ENCODE measurements at places on chromosomes 7 and 10.

- no peak for DNase-seq
Measured at GRCh38 chr7:25496476-25497368, 268.4 kb upstream of the NPVF start.

GRCh38 chr10:74190494-74190893, 39.5 kb downstream of the ADK start:
- DNase-seq: no peak

DNA sequence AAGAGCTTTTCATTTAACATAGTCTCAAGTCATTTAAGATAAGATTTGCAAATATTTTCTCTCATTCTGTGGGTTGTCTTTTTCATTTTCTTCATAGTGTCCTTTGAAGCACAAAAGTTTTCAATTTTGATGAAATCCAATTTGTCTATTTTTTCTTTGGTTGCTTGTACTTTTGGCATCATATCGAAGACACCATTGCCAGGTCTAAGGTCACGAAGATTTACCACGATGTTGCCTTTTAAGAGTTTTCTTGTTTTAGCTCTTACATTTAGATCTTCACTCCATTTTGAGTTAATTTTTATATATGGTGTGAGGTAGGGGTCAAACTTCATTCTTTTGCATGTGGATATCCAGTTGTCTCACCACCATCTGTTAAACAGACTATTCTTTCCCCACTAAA, 34.7 kb downstream of the TMEM270 start:
- DNase-seq: no peak

DNA sequence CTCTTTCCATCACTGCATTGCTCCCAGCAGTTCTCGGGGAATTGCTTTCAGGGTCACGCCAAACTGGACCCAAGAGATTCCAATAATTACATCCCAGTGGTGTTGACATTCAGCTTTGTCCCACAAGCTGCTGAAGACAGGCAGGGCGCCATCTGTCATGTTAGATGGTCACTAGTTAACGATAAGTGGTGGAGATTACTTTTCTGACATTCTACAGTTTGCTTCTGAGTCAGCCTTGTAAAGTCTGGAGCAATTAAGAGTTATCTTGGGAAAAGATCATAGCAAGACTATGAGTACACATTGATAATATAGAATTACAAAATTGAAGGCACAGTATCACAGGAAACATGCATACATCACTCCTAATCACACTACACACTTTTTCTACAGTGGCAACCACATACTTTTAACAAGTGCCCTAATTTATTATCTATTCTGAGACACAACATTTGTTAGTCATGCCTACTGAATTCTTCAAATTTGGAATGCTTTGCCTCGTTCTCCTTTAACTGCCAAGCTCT, 41.9 kb downstream of the SEMA3C start:
- no peak for DNase-seq

GRCh38 chr7:25726781-25727311, 425.2 kb upstream of the NFE2L3 start:
- DNase-seq: no peak

Data from GM13977 (cell line).